ENCODE measurements at places on chromosomes 11 and 22.

DNA sequence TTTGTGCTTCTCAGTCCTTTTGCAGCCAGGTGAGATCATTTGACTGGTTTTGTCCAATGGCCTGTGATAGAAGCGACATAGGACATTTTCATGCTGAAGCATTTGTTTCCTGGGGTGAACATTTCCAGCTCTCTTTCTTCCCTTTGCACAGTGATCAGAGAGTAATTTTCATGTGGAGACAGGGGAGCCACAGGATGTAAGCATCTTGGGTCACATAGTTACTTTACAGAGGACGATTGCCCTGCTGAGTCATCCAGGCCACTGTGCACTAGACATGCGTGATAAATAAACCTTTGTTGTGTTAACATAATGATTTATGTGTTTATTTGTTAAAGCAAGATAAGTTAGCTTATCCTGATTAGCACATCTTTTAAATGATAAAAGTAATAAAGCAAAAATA lies 263.5 kb upstream of the CCDC179 start:
- DNase-seq, result no peak

DNA sequence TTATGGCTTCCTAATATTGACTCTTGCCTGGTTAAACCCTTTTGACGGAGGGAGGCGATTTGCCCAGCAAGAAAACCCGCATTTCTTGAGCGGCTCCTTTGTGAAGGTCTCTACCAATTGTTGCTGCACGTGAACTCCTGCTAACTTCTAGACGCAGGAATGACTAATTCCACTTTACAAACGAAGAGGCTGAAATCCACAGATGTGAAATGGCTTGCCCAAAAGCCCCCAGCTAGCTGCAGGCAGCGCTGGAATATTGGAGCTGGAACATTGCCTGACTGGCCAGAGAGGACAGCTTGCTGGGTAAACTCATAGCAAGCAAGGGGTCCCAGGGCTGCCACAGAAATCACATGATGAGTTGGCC lies 542 bp downstream of the GCAT start:
- no peak for DNase-seq

DNA sequence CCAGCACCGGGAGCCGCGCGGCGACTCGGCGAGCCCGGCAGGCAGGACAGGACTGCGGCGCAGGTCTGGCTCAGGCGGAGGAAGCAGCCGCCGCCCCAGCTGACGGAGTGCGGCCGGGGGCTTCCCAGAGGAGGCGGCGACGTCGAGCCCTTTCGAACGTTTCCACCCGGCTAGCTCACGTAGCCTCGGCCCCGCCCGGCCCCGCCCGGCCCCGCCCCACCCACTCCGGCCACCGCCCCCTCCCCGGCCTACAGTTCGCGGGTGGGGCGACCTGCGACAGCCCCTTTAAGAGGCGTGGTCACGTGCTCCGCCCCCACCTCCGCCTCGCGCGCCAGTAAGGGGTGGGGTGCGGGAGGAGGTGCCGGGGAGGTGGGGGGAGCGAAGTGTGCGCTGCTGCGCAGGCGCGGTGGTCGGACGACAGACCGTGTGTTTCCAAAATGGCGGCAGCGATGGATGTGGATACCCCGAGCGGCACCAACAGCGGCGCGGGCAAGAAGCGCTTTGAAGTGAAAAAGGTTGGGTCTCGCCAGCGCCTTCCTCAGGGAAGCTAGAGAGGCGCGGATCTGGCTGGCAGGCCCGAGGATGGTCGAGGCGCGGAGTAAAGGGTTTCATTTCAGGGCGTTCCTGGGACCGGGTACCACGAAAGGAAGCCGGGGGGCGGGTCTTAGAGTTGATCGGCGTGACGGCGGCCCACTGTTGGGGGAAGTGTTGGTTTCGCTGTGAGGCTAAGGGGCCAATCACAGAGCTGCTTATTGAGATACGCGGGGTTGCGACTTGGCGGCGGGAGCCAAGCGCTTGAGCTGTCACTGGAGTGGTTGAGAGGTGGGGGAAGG lies at the start of gene RBX1:
Gene RBX1, plus strand, starts transcription at position 417 of the 833 bp plus-strand sequence. Its CDS starts 21 bp downstream, at position 438.
- DNase-seq, result peak; percentile 98

GRCh38 chr11:73172992-73173656 lies 31.0 kb upstream of the FCHSD2 start:
- DNase-seq, result no peak

DNA sequence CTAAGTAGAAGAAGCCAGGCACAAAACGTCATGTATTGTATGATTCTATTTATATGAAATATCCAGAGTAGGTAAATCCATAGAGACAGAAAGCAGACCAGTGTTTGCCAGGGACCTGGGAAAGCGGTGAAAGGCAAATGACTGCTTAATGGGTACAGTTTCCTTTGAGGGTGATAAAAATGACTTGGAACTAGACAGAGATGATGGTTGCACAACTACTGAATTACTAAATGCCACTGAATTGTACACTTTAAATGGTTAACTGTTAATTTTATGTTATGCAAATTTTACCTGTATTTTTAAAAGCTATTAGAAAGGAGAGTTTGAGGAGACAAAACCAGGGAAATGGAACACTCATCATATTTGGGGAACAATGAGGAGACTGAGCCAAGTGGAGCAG lies 61.8 kb upstream of the USP47 start:
- DNase-seq, result no peak

GRCh38 chr11:132623511-132623910 lies 908.8 kb downstream of the OPCML start:
- DNase-seq, result no peak

DNA sequence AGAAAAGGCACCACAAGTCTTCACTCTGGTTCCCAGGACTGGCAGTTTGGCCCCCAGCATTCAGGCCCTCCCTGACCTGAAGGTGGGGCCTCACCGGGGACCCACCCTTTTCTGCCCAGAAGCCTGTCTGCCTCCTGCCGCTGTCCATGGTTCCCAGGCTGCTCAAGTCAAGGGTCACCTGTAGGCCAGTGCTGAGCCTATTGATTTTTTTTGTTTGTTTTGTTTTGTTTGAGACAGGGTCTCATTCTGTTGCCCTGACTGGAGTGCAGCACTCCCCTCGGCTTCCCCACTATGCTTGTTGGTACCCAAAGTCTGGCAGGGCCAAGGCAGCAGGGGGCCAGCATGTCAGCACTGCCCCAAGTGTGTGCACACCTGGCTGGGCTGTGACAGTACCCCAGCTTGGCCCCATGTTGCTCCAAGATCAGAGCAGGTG lies 11.0 kb upstream of the MED17 start:
- peak; percentile 56 for DNase-seq

DNA sequence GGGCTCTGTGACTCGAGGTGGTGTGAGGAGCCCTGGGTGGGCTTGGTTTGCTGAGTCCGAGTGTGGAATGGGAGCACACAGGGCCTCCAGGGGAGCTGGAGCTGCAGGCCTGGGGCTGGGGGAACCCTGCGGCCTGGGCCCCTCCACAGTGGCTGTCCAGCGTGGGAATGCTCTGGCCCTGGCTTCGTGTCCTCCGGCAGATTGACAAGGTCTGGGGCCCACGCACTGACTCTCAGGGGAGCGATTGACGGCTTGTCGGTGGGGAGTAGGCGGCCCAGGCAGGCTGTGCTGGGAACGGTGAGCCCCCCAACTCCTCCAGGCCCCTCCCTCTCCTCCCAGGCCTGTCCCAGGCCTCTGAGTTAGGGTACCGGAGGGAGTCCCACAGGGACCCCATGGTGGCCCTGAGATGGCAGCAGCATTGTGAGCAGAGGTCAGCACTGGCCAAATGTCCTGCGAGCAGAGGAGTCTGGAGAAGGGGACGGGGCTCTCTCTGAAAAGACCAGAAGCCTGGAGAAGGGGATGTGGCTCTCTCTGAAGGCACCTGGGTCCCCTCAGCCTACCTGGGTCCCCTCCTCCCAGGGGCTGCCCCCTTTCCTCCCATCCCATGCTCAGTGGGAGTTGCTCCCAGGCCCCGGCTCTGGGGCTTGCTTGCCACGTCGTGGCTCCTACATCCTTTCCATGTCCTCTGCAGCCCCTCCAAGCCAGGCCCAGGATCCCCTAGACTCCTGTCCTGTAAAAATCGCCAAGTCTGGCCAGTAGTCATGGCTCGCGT lies 23.8 kb upstream of the MYEOV start:
- no peak for DNase-seq
